ENCODE measurements at places on chromosomes 6 and 20.

DNA sequence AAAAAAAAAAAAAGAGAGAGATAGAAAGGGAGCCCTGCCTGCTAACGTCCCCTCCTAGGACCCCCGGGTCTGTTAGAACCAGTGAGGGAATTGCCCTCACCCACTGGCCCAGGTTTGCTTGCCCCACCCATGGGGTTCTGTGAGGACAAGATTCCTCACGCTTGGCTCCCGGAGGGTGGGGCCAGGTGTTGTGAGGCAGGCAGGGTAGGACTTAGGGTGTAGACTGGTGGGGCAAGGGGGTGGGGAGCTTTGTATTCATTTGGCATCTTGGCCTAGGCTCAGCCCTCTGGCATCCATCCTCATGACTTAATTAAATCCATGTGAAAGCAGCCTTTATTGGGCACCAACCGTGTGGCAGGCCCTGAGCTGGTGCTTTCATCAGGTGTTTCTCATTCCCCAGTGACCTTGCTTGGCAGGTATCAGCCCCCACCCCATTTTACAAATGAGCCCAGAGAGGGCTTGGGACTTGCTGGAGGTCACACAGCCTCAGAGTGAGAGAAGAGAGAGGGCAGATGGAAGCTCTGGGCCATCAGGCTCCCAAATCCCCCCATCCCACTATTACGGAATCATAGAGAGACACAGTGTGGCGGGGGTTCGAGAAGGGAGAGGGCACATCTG, 19.0 kb downstream of the RAB44 start:
- no peak for DNase-seq

DNA sequence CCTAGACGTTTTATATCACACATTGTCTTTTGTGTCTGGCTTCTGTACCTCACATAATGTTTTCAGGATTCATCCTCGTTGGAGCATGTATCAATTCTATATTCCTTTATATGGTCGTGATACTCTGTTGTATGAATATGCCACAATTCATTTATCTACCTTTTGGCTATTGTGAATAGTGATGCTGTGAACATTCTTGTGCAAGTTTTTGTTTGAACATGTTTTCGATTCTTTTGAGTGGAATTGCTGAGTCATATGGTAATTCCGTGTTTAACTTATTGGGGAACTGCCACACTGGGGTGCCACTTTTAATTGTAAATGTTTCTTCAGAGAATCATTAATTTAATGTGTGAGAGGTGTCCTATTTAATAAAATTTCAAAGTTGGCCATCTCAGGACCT, 101.2 kb downstream of the SLC35B3 start:
- DNase-seq = no peak

GRCh38 chr20:57596358-57596757, 23.9 kb downstream of the ZBP1 start:
- DNase-seq = no peak

DNA sequence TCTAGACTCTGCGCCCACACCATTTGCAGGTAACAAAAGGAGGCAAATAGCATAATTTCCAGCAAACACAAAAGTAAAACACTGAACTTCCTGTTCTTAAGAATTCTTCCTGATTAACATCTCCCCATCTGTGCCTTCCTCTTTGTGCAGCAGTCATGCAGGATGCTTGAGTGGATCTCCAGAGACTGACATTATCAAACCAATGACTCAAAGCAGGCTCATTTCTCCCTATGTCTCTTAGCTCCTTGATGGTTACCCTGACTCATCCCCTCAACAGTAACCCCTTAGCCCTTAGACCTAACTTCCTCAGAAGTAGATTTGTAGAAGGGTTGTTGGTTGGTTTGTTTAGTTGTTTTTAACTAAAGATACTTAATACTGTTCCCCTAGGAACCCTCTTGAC, 137.0 kb upstream of the RIN2 start:
- no peak for DNase-seq

- DNase-seq = peak; percentile 79
Measured at GRCh38 chr20:16801919-16802651, 53.9 kb downstream of the OTOR start.

DNA sequence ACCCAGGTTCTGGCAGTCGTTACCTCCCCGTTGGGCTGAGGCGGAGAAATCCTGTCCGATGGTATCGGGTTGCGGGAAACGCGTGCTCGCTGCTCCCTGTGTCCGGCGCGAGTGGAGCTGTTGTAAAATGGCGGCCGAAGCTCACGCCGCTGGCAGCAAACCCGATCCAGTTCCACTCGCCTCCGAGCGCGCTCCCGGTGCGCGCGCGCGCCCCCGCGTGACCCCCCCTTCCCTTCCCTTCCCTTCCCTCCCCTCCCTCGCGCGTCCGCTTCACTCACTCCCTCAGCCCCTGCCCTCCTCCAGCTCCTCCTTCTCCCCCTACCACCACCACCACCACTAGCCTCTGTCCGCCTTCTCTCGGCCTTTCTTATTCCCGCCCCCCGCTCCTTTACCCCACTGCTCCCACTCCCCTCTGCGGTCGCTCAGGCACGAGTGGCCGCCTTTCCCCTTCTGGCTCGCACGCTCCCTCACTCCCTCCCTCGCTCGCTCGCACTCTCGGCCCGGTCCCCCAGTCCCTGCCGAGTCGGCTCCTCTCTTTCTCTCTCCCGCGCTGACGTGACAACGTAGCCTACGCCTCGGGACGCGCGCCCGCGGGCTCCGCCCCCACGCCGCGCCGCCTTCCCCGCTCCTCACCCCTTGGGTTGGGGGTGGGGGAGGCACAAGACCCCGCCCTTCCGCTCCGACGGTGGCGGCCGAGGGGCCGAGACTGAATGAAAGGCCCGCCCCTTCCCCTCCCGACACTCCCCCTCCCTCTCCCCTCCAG, at the start of gene SYNCRIP:
Gene SYNCRIP (minus strand): TSS at position 113 of the 763 bp plus-strand sequence. CDS start 1,447 bp downstream, outside the sequence.
- peak; percentile 99 for DNase-seq

DNA sequence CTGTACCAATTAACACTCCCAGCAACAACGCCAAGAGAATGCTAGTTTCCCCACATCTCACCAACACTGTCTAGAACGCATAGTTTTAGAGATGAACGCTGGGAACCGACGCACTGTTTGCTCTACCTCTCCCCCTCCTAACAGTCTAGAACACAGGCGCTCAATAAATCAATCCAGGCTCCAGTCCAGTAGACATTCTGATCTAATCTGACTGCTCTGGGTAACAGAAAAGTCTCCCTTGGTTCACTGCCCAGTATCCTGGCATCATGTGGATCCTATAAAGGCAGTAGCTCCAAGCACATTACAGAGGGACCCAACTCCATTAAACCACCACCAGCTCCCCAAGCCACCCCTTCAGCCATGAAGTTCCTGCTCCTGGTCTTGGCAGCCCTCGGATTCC, at the start of gene DEFB132:
Gene DEFB132 (plus strand): TSS at position 306 of the 400 bp plus-strand sequence. CDS start 55 bp downstream, at position 361.
- DNase-seq = no peak

DNA sequence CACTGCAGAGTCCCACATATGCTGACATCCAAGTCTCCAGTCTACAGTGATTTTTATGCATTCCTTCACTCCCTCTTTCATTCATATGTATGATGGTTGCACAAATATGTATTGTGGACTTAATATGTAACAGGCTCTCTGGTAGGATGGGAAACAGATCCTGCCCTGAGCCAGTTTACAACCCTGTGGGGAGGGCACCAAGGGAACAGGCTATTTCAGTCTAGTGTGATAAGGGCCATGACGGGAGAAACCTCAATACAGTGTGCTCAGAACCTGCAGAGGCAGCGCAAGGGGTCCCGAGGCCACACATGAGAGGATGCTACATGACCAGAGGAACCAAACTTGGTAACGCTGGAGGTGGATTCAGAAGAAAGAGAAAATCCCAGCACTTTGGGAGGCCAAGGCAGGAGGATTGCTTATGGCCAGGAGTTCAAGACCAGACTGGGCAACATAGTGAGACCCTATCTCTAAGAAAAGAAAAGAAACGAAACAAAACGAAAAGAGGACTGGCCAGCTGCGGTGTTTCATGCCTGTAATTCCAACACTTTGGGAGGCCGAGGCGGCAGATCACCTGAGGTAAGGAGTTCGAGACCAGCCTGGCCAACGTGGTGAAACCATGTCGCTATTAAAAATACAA, 249.8 kb upstream of the JARID2 start:
- no peak for DNase-seq

DNA sequence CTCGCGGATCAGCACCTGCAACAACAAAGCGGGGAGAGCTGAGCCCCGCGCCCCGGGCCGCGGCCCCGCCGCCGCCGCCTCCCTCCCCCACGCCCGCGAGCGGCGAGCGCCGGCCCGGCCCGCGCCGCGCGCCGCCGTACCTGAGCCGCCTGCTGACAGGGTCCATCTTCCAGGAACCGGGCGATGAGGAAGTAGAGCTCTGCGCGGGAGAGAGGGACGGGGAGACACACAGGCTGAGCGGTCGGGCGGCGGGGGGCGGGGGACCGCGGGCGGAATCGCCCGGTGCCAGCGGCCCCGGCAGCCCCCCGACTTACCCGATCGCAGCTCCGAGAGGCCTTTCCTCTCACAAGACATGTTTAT, 359 bp downstream of the PHIP start:
- peak; percentile 68 for DNase-seq

- no peak for DNase-seq
Measured at GRCh38 chr20:48704761-48705160, 123.0 kb downstream of the PREX1 start.

DNA sequence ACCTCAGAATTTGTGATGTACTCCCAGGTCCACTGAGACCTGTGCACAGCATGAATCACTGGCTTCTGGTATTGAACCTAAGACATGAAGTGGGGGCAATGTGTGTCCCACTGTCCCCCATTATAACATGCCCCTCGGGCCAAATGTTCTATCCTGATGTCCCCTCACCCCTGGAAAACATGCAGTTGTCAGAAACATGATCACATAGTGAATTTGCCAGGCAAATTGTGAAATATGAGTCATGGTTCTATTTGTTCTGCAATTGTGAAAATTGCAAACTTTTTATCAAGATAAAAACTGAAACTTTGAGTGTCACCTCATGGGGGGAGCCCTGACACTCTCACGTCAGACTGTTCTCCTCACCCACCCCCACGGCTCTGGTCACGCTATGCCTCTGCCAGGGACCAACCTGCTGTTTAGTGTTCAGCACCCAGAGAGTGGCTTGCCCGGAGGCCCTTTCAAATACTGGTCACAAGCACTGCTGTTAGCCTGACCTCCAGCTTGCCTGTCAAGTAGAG, 305.3 kb downstream of the CLIC5 start:
- peak; percentile 95 for DNase-seq

DNA sequence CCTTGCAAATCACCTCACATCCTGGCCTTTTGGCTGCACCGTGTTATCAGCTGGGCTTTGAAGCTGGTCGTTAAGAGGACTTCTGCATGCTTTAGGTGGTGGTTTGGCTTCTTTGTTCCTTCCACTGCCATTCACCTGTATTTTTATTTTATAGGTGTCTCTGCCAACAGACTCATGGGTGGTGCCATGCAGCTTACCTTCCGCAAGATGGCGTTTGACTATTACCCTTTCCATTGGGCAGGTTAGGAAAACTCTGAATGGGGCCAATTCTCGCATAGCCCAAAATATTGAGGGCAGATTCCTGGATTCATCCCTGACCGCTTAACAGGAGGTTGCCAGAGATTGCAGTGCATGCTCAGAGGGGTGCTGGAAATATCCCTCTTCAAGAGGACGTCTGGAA, 32.4 kb downstream of the TAF11 start:
- no peak for DNase-seq

DNA sequence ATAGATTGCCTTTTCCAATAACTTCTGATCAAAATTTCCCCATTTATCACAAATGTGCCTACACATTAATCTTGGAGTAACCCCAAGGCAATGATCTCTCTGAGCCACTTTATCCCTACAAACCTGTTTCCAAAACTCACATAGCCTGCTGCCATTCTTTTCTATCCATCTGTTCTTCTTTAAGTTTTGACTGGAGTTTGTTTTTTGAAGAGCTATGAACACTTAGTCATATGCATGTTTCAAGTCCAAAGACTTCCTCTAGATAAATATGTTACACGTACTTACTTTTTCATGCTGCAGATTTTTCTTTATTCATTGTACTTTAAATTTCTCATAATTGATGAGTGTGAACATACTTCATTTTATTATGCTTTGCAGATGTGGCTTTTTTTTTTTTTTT, 488.9 kb upstream of the CITED2 start:
- no peak for DNase-seq

- DNase-seq = peak; percentile 49
Measured at GRCh38 chr6:16305246-16305725, 66.9 kb downstream of the GMPR start.

DNA sequence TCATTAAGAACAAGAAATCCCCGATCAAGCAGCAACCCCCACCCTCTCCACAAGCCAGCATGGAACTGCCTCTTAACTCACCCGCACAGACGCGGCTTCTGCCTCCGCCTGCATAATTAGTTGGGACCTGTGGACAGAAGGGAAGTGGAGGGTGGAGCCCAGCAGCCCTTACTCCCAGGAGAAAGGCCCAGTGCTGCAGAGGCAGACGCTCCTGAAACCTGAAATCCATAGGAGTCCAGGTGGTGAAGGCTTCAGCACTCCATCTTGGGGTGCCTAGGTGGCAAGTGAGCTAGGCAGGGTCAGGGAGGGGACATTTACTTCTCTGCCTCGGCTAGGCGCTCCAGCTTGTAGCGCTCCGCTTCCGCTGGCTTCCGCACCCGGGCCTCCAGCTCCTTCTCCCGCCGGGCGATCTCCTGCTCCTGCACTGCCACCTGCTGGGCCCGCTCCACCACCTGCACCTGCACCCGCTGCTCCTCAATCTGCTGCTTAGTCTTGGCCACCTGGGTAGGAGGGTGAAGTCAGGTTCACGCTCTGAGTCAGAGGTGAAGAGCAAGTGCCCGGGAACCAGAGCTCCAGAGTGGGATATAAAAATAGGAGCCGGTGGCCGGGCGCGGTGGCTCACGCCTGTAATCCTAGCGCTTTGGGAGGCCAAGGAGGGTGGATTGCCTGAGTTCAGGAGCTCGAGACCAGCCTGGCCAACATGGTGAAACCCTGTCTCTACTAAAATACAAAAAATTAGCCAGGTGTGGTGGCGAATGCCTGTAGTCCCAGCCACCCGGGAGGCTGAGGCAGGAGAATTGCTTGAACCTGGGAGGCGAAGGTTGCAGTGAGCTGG, 10.7 kb downstream of the TUBB start:
- peak; percentile 94 for DNase-seq

- no peak for DNase-seq
Measured at GRCh38 chr20:19701429-19701828, 56.6 kb upstream of the RIN2 start.

- no peak for DNase-seq
Measured at GRCh38 chr6:122400462-122401089, 1.1 kb downstream of the HSF2 start.

GRCh38 chr6:27161946-27162603, 85.4 kb upstream of the PRSS16 start:
- peak; percentile 71 for DNase-seq

GRCh38 chr20:45359406-45360148, 3.4 kb upstream of the SYS1 start:
- no peak for DNase-seq

GRCh38 chr20:63091901-63092659, 85.3 kb upstream of the BHLHE23 start:
- DNase-seq = peak; percentile 0

- DNase-seq = no peak
Measured at GRCh38 chr6:170182093-170182780, 108.6 kb downstream of the DLL1 start.

- no peak for DNase-seq
Measured at GRCh38 chr6:170124836-170125235, 166.0 kb downstream of the DLL1 start.
